ENCODE measurements at places on chromosomes 2 and 18.

GRCh38 chr2:188909036-188909435, 65.1 kb upstream of the COL3A1 start:
- no peak for DNase-seq

- no peak for DNase-seq
Measured at GRCh38 chr2:121887513-121888188, 132.2 kb downstream of the TSN start.

DNA sequence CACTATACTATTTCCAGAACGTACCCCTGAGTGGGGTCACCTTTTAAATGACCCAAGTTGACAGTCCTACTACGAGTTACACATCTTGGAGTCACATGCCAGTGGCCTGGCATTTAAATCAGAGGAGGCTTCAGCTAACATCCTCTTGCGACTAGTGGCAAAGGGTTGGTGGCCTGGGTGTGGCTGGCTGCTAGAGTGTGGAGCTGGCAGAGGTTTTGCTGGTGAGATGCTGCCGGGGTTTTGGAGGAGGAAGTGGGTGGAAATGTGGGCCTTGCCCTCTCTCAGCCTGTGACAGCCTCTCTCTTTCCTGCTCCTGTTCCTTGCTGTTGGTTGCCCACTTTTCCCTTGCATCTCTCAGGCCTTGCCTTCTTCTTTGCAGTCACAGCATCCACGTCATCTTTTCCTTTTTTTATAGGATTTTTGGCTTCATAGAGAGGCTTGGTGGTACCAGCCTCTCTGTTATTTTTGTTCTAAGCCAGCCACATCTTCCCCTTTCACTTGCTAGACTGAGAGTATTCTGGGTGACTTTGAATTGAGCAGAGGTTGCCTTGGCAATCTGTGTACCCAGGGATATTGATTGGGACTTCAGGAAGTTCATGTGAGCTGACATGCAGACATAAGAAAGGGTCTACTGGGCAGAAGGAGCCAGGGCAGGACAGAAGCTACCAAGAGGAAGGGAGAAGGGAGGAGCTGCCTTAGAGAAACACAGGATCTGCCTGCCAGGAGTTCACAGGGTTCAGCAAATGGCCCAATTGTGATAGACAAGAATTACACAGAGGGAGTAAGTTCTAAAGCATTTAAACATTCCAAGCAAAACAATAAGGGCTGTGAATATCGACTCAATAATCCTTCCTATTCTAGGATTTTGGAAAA, 55.4 kb downstream of the CDC42EP3 start:
- DNase-seq: no peak

DNA sequence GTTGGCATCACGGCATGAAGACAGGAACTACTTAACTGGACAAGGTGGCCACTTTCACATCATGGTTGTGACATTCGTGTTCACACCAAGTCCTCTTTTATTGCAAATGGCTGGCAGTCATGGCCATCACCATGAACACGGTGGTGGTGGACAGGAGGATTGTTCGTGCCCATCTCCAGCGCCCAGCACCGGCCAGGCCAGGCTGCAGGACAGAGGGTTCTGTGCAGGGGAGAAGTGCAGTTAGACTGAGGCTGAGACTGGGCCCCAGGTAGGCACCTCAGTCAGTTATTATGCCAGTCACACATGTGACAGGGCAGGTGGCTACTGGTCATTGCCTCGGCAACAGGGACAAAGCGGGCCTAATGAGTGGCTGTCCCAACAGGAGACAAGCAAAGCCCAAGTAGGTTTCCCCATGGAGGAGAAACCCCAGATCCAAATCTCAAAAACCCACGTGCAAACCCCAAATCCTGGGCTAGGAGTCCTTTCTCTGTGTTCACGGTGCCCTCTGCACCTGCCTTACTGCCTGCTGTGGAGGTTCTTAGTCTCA, 468.1 kb upstream of the MYT1L start:
- no peak for DNase-seq

- DNase-seq: peak; percentile 23
Measured at GRCh38 chr2:109046925-109047508, 58.0 kb upstream of the EDAR start.

- DNase-seq: no peak
Measured at GRCh38 chr2:73295751-73296400, 2.5 kb upstream of the EGR4 start.

- no peak for DNase-seq
Measured at GRCh38 chr2:132651115-132652045, 18.6 kb downstream of the LYPD1 start.

DNA sequence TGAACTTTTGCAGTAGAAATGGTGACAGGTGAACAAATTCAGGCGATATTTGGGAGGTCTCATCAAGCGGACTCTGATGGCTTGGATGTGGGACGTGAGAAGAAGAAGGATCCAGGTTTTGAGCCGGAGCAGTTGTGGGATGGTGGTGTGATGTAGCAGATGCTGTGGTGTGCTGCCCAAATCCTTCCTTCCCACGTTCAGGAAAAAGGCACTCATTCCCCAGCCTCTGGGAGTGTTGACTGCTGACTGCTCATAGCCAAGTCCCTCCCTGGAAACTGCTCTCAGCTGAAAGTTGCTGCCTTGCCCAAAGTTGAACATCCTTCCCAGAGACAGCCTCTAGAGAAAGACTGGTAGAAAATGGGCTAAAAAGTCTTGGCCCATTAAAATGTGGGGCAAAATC, 890.3 kb upstream of the ACVR2A start:
- no peak for DNase-seq

DNA sequence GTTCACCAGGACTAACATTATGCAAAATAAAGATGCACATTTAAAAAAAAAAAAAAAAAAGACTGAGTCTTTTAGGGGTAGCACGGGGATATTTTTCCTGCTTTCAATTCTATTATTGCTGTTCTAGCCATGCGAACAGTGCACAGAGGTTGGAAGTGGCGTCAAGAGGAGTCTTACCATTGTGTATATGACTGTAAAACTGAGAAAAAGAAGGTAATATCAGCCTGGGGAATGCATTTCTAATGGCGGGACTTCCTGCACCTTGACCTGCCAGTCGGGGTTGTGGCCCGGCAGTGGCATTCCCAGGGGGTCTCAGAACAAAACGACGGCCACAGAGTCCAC, 48.5 kb upstream of the ATP6V1B1 start:
- no peak for DNase-seq

DNA sequence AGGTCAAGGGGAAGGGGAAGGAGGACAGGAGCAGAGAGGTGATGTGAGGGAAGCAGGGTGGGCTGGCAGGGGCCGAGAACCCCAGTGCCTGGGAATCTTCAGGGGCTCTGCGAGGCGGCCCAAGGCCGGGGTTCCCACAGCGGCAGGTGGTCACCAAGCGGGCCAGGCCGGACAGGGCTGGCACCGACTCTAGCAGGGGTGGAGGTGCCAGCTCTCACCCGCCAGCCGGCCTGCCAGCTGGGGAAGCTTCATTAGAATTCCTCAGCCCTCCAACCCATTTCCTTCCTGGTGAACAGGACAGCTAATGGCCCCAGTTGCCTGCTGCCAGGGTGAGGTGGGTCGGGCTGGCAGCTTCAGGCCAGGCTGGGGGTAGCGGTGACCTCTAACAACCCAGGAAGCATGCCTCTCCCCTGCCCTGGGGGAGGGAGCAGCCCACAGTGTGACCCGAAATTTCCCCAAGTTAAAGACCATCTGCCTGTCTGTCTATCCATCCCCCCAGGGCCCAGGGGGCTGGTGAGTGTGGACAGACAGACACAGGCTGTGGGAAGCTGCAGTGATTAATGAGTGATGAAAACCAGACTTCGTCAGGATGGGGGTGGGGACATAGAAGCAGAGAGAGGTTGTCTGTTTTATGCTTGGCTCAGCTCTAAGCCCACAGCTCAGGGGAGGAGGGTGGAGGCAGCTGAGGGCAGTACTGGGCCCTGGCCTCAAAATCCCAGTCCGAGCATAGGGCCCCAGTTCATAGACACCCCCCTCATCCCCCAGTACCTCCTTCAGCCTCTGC, 144.1 kb downstream of the ZFP36L2 start:
- no peak for DNase-seq

DNA sequence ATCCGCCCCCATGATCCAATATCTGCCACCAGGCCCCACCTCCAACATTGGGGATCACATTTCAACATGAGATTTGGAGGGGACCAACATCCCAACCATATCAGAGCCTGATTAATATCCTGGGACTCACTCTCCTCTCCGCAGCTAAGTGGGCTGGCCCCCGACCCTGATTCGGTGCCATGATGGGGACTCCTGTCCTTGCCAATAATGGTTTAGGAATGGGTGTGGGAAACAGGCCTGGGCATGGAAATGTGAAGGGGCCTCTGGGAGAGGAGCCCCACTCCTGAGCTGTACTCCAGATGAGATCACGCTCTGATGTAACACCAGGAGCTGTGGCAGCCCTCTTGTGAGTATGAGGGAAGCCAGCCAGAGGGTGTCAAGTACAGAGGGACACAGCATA, 77.3 kb upstream of the SMAD7 start:
- DNase-seq: no peak

GRCh38 chr2:169119123-169119760, 49.9 kb downstream of the DHRS9 start:
- no peak for DNase-seq

- DNase-seq: no peak
Measured at GRCh38 chr2:119230219-119231185, 6.9 kb downstream of the STEAP3 start.

GRCh38 chr18:48304906-48305693, 104.1 kb downstream of the ZBTB7C start:
- no peak for DNase-seq

DNA sequence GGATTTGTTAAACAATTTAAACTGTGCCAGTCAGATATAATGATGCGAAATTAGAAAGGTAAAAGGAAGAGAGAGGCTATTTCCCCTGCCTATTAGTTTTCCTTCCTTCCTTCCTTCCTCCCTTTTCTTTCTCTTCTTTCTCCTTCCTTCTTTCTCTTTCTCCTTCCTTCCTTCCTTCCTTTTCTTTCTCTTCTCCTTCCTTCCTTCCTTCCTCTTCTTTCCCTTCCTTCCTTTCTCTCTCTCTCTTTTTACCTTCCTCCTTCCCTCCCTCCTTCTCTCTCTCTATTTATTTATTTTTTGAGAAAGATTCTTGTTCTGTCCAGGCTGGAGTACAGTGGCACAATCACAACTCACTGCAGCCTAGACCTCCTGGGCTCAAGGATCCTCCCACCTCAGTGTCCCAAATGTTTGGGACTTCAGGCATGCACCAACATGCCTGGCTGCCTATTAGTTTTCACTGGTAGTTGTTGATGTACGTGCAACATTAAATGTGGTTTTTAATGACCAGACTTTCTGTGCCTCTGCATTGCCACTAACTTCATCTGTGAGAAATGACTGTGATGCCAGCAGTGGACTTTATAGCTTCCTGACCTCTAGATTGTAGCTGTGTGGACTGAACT, 48.7 kb upstream of the NFE2L2 start:
- DNase-seq: no peak

GRCh38 chr2:95042472-95043271, 17.2 kb downstream of the MAL start:
- no peak for DNase-seq

- DNase-seq: no peak
Measured at GRCh38 chr2:223235986-223236385, 184.0 kb downstream of the KCNE4 start.

- DNase-seq: no peak
Measured at GRCh38 chr2:130736487-130736886, 7.6 kb downstream of the GPR148 start.

GRCh38 chr2:70687461-70687795, 80.6 kb downstream of the ADD2 start:
- DNase-seq: no peak

- DNase-seq: no peak
Measured at GRCh38 chr2:27584597-27584996, 1.8 kb downstream of the ZNF512 start.

DNA sequence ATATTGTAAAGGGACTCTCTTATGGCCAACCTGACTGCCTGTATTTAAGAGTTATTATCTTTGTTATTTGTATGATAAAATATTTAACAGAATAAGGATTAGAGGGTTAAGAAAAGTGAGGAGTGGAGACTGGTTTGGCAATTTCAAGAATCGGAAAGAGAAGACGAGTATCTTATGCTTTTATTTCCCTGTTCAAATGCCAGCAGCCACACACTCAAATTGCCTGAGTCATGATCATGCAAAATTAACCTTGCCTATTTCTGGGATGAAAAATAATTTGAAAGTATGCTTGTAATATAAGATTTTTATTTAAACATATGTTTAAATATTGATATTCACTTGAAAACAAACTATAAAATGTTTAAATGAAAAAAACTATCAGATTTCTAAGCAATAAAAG, 188.6 kb downstream of the CD226 start:
- DNase-seq: no peak

DNA sequence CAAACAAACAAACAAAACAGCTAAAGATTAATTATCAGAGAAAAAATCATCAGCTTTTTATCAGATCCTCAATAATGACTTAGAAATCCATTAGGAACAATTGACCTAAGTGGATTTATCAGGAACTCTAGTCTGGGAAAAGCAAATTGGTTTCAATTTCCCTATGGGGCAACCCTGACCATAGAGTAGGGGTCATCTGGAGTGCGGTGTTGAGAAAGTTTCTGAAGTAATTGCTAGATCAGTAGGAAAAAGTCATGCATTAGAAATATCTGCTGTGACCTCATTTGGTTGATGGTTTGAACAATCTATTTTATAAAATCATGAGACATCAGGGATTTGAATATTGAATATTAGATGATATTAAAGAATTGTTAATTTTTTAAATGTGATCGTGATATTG, 507.9 kb downstream of the TXNL1 start:
- no peak for DNase-seq

DNA sequence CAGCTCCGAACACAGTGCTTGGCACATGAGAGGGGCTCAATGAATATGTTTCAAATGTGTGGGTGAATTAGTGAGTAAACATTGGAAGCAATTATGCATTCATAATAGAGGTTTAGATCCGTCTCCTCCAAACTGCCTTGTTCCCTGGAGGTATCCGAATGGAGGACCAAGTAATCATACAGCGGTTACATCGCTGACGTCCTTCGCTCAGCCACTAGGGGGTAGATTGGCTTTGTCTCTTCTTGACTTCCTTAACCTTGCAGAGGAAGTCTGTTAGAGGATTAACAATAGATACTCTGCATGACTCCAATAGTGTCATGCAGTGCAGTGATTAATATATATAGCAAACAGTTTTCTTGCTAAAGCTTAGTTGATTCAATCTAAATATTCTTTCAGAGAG, 517.0 kb downstream of the PTPRM start:
- no peak for DNase-seq

DNA sequence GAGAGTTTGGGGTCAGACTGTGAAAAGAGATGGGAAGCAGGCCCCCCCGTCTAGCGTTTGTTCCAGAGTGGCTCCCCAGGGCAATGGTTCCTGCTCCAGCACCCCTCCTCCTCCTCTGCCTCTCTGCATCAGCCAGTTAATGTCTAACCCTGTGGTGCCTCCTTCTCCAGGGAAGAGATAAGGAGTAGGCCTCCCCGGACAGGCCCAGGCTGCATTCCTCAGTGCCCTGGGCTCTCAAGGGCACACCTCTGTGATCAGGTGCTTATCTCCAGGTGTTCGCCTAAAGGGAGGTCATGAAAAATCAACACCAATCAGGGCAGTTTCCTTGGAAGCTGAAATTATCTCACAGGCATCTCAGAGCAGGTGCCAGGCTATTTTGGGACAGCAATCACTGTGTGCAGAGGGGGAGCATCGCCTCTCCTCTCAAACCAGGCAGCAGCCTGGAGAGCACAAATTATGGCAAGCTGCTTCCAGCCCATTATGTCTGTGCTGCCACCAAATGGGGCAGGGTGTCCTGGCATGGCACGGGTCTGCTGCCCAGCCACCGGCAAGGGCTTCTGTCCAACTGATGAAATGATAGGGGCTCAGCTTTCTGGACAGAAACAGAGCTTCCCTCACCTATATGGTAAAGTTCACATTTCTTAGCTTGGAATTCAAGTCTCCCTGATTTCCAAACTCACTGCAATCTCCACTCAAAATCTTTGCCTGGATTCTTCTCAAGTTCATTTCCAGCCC, 255.8 kb upstream of the SLC14A2 start:
- no peak for DNase-seq
